ENCODE measurements at places on chromosomes 12 and 14.

GRCh38 chr12:125222876-125223275 is 157.6 kb downstream of the AACS start:
- DNase-seq: no peak

DNA sequence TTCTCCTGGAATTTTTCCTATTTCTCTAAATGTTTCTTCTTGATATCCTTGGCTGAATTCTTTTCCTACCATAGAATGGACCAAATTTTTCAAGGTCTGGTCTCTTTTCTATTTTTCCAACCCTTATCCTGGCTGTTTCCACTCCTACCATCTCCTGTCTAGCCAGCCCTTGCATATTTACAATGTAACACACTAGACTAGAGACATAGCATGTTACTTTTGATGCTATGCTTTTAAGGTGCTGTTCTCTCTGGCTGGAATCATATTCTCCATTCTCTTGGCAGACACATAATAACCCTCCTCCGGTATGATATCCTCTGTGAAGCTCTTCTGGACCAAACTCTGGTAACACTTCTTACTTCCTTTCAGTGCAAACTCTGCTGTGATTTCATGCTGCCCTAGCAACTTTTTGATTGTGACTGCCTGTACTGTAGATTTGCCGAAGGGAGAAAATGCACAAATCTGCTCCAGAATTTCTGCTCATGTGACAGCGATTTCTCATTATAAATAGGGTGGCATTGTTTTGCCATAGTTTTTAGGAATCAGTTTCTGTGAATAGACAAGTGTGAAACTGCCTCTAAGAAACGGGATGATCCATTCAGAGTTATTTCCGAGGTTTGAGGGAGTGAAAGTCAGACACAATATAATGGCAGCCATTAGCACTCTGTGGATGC is 284.4 kb downstream of the MDGA2 start:
- DNase-seq: no peak

DNA sequence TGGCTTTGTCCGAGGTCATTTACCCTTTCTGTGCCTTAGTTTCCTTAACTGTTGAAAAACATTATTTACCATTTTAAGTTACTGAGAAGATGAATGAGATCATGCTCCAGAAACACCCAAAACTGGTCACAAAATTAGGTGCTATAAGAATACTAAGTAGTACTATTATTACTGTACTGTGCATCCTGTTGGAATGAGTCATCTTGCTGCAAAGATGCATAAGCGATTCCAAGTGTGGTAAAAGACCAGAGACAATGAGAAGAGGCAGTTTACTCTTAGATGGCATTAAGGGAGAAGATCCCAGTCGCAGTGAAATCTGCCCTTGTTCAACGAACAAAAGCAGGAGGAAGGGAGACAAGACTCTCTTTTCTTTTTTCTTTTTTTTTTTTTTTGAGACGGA is 4.2 kb upstream of the PLEKHA5 start:
- no peak for DNase-seq

- no peak for DNase-seq
These were observed 7.4 kb downstream of the OAS2 start for GRCh38 chr12:112985642-112986290.

DNA sequence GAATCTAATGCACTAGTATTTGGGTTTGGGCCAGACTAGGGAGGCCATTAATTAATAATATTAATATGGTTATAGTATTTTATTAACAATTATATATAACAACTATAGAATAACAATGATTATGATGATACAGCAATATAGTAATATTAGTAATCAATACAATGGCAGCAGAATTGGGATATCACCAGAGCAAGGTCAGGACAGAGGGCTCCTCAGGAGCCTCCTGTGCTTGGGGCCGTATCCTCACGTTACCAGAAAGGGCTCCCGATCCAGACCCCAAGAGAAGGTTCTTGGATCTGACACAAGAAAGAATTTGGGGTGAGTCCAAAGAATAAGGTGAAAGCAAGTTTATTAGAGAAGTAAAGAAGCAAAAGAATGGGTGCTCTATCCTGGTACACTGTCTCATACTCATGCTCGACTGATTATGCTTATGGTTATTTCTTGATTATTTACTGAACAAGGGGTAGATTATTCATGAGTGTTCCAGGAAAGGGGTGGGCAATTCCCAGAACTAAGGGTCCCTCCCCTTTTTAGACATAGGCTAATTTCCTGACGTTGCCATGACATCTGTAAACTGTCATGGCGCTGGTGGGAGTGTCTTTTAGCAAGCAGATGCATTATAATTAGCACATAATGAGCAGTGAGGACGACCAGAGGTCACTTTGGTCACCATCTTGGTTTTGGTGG is 61.6 kb downstream of the RIN3 start:
- DNase-seq: no peak
